ENCODE measurements at places on chromosomes 2 and 18.

DNA sequence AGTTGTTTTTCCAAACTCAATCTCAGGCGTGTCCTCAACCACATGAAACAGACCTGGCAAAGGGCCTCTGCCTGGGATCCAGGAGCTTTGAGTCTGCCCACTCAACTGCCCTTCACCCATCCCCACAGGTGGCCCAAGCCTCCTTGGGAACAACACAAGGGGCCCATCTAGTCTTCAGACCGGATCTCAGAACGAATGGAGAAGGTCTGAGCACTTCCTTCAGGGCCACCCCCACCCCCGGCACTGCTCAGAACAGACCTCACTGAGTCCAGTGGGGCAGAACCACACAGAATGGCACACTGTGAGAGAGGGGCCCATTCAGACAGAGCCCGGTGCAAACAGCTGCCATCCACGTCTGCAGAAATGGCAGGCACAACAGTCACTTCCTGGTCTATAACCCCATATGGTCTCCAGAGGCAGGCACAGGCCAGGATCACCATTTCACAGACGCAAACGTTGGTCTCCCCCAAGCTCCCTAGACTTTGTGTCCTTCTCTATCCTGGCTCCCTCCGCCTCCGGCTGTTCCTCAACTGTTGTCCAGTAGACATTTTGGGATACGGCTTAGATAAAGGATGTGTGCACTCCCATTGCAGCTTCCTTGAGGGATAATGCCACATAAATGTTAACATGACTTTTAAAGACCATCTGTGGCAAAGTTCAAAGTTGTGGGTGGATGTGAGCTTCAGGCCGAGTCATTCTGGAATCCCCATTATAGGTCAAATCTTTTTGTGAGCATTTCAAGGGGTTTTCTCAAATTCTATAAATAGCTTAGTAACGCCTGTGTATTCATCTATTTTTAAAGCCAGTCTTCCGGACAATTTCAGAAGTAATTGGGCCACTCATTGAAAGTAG is 149.7 kb downstream of the SMAD7 start:
- DNase-seq: no peak

DNA sequence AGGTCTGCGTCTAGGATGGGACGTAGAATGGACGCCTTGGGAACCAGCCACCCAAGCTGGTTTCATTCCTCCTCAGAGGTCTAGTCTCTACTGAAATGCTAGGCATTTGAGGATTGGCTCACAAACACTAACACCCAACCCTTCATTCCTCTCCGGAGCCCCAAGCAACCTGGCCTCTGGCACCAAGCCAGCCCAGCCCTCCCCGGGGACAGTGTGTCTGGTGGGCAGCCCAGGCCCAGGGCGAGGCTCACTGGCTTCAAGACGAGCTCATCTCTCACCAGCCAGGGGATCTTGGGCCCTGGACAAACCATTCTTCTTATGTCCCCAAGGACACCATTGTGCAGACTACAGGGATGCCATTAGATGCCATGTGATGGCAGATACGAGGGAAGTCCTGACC is 182.5 kb downstream of the CTIF start:
- no peak for DNase-seq

- DNase-seq: no peak
Observed at GRCh38 chr2:64678771-64679590, 25.3 kb upstream of the SERTAD2 start.

- no peak for DNase-seq
Observed at GRCh38 chr2:55161295-55162210, 70.5 kb downstream of the CLHC1 start.

GRCh38 chr18:50038448-50038847 is 156.5 kb downstream of the MYO5B start:
- no peak for DNase-seq

GRCh38 chr2:47719099-47719498 is 63.8 kb upstream of the MSH6 start:
- DNase-seq: no peak

Data from HL-60 (cell line).